GM06990 (cell line): ENCODE measurements at places on chromosomes 2 and 18.

GRCh38 chr2:231640241-231640640 is 47.6 kb downstream of the TEX44 start:
- DNase-seq, result no peak

GRCh38 chr2:106886916-106887758 is 1.2 kb upstream of the ST6GAL2 start:
- peak; percentile 6 for DNase-seq

GRCh38 chr2:214560176-214560575 is 149.3 kb downstream of the VWC2L start:
- no peak for DNase-seq

GRCh38 chr2:140383781-140384180 is 1603.6 kb upstream of the NXPH2 start:
- DNase-seq, result no peak

GRCh38 chr18:37397814-37398213 is 167.8 kb downstream of the CELF4 start:
- no peak for DNase-seq

- no peak for DNase-seq
Measured at GRCh38 chr18:25351280-25351775, 638 bp downstream of the ZNF521 start.

DNA sequence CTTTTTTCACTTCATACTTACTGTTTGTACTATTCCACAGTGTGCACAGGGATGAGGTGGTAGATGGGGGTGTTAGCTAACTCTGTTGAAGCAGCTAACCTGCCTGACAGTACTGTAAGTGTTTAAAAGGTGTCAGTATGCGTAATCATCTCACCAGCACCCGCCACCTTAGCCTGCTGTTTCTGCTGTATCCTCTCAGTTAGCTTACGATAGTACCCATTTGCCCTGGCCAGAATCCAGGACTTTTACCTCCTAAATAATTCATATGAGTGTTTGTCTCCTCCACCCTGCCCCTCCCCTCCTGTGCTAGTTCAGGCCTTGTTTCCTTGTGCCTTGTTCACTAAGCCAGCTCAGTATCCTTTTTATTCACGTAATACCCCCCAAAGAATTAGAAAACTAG is 34.2 kb downstream of the TRAPPC12 start:
- DNase-seq, result no peak

- DNase-seq, result no peak
Measured at GRCh38 chr2:224584111-224584784, 915 bp downstream of the CUL3 start.
